ENCODE measurements at places on chromosomes 4 and X. TPM values are rescaled to one million over a fixed set of nuclear protein-coding genes. Genes with fewer than 3 reads are reported as not detected.

GRCh38 chrX:25144043-25144940 is 128.5 kb upstream of the ARX start:
- DNase-seq = no peak

DNA sequence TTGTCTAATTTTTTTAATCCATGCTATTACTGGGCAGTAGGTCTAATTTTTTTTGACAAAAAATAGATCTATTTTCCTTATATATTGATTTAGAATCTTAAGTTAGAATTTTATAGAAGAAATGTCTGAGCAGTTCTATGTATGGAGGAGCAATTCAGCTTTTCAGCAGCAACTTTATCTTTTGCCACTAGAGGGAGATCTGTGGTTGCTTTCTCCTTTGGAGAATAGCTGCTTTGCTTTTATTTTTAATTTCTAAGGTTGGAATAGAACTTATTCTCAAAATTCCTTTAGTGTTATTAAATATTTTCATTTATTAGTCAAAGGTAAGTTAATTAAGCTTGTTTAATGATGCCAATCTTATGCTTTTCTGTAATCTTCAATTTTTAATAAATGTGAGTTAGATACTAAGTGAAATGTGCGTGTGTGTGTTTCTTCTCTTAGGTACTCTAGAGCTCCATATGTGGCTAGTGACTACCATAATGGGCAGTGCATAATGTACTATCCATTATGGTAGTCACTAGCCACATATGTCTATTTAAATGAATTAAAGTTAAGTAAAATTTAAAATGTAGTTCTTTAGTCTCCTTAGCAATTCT is 29.3 kb downstream of the FAM199X start:
- DNase-seq = peak; percentile 4

- DNase-seq = no peak
Measured at GRCh38 chr4:2046031-2046961, 12.8 kb upstream of the NAT8L start.

DNA sequence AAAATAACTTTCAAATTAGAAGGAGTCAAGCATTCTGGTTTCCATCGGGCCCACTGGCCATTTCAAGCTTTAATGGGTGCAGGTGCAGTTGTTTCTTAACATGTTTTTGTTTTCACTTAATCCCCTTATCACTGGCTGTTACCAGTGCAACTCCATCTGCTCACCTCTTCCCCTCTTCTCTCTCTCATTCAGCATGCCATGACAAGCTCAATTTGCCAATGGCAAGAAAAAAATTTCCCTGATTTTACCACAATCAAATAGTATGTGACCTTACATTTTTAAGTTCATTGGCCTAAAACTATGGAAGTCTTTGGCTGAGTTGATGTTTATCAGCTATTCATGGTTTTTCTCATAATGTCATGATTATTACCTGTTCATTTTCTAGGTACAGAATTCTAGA is 299.1 kb upstream of the BMP3 start:
- no peak for DNase-seq

DNA sequence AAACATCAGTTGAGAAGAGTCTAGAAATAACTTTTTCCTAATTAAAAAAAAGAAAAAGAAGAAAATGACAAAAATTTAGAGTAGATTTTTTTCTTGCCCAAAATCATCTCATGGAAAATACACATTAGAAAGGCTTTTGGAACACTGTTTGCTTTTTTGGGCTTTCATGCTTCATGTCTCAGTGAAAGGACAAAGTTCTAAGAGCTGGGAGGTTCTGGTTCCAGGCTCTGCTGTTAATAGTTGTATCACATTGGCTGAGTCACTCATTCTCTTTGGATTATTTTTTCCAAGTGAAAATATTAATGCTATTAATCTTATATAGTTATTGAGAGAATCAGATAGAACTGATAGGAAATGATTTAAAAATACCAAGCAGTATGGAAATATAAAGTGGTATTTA is 32.9 kb upstream of the ETNPPL start:
- no peak for DNase-seq

DNA sequence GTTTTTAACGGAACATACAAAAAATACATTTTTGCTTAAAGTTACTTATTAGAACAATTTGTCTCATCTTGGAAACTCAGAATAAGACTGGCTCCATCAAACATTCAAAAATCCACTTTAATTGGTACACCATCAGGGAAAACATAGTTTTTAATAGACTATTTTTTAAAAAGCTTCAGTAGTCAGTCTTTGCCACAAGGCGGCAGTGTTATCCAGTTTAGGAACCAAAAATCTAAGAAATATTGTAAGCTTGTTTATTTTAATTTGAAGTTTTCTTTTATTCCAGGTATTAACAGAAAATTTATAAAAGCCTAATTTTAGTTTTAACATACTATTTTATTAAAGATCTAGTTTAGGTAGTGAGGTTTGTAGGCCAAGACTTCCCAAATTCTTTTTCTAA is 107.7 kb downstream of the APOOL start:
- no peak for DNase-seq

DNA sequence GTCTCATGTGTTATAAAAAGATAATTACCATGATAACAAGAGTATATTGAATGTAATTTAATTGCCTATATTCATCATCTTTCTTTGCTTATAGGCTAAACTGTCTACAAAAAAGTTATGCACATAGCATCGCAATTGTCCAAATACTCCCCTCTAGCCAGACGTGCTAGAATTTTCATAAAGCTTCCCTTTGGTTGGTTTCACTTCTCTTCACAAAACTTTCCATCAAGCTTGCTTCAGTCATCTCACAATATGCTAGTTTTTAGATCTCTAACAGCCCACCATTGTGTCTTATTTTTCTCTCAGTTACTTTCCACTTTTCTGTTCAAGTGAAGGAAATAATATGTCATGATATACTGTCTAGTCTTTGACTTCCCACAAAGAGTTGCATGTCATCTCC is 448.3 kb upstream of the SPANXN1 start:
- DNase-seq = no peak

GRCh38 chr4:37715889-37716402 is 29.8 kb upstream of the RELL1 start:
- DNase-seq = no peak

DNA sequence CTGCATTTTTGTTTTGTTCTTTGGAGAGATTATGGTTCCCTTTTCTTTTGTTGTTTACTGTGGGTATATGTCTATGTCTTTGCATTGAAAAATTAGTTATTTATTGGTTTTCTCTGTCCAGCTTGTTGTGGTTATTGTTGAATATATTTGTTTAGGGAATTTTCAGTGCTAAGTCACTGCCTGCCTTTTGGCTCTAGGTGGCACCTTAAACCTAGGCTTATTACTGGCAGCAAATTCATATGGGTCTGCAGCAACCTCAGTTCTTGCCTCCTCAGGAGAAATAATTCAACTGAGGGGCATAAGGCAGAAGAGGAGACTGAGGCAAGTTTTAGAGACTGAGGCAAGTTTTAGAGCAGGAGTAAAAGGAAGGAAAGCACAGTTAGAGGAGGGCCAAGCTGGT is 1157.3 kb upstream of the AGA start:
- no peak for DNase-seq

- no peak for DNase-seq
Measured at GRCh38 chr4:81607950-81608349, 136.2 kb upstream of the RASGEF1B start.

DNA sequence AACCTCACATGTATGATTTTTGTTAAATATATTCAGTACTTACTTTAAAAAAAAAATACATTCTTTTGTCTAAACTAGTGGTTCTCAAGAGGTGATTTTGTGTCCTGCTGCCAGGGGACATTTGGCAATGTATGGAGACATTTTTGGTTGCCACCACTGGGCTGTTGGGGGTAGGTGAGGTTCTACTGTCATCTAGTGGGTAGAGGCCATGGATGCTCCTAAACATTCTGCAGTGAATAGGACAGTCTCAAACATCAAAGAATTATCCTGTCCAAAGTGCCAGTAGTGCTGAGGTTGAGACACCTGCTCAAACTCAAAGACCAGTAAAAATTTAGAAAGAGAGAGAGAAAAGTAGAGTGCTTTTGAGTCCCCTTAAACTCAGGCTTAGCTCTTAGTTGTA is 32.9 kb upstream of the PGM2 start:
- DNase-seq = no peak

DNA sequence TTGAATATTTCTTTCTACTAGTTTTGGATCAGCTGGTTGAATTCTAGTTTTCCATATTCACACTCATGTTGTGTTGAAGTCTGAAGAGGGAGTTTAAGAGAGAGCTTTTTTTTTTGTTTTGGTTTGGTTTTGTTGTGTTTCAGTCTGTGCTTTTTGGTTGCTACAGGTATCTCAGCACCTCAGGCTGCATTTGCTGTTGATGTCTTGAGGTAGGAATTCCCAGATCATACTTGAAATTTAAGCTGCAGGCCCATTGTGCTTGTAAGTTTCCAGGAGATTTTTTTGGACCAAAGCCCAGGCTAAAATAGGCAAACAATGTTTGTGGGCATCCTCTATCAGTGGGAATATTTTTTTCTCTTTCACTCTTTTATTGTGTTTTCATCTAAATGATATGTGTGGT is 190.2 kb upstream of the AGA start:
- no peak for DNase-seq

- no peak for DNase-seq
Measured at GRCh38 chr4:28555866-28556265, 1695.2 kb downstream of the STIM2 start.

- DNase-seq = no peak
Measured at GRCh38 chr4:152382057-152382785, 153.7 kb downstream of the FBXW7 start.

DNA sequence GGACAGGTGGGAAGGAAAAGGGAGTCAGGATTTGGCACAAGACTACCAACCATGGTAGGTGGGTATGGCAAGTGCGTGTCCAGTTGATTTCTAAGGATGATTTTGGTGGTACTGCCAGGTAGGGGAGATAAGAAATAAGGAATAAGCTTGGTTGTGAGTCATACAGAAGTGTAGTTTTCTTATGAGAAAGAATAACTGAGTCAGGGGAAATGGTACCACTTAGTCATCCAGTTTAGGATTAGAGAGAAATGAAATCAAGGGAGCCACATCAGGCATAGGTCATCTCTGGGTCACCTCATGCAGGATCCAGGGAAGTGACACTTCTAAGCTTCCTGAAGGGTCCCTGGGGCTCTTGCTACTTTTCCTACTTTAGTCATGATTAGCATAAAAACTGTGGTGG is 107.1 kb upstream of the C1GALT1C1 start:
- no peak for DNase-seq

DNA sequence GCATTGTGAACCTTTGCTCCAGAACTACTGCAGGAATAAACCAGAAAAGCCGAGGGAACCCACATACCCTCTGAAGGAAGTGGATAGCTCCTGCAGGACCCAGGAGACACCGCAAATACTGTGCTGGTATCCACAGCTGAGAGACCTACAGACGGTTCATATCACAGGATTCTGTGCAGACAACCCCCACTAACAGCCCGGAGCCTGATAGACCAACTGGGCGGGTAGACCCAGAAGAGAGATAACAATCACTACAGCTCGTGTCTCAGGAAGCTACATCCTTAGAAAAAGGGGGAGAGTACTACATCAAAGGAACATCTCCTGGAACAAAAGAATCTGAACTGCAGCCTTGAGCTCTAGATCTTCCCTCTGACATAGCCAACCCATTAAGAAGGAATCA is 150.8 kb downstream of the FRAS1 start:
- DNase-seq = no peak

DNA sequence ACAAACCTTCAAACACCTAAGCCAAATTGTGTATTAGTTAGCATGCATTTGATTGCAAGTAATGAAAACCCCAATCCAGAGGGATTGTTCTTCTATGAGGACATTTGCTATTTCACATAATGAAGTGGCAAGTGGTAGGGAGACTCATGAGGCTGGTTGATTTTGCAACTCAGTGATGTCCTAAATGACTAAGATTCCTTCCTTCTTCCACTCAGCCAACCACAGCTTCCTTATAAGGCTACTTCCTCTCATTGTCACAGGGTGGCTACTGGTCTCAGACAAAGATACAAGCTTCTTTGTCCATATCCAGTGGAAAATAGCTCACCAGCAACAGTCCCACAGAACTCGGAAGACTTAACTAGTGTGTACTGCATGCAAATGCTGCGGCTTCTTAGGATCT is 5.3 kb upstream of the OTC start:
- DNase-seq = no peak

DNA sequence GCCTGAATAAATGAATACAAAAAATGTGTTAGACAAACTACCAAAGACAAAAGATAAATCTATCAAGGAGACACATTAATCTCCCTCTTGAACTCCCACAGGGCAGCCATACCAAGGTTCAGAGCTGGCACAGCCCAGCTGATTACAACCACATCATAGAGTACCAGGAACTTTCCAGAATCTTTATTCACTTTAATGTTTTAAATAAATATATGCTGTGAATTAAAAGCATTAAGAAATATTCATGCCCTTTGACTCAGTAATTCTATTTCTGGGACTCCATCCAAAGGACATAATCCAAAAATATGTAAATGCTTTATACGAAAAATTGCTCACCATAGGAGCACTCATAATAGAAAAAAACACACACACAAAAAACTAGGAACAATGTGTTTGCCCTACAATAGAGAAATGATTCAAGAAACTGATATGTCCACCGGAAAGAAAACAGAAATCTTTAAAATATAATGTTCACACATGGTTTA is 126.0 kb downstream of the LDB2 start:
- no peak for DNase-seq

- DNase-seq = no peak
Measured at GRCh38 chr4:3452376-3452775, 10.6 kb downstream of the HGFAC start.

DNA sequence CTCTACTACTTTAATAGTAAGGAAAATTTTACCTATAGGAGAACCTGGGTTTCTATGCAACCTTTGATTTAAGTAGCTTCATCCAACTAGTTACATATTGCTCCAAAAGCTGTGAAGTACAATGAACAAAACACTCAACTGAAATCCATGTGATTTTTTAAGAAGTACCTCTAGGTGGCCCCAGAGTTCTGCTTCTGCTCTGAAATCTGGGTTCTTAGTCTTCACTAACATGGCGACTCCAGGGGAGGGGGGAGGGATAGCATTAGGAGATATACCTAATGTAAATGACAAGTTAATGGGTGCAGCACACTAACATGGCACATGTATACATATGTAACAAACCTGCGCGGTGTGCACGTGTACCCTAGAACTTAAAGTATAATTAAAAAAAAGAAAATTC is 73.4 kb upstream of the MAGEB2 start:
- no peak for DNase-seq

- no peak for DNase-seq
Measured at GRCh38 chrX:20011608-20012007, 20.7 kb upstream of the BCLAF3 start.

- no peak for DNase-seq
Measured at GRCh38 chr4:13601048-13601447, 26.5 kb downstream of the BOD1L1 start.

- DNase-seq = no peak
Measured at GRCh38 chr4:26073886-26074560, 160.0 kb downstream of the SMIM20 start.

CHIC1 gene
- total RNA-seq = 17.5 TPM

NSG1 gene
- total RNA-seq = 302 TPM

MAGEA9B gene
- not detected for total RNA-seq

MYOZ2 gene
- total RNA-seq = 0.41 TPM

COL4A6 gene
- 2.0 TPM for total RNA-seq

UGT8 gene
- total RNA-seq = 4.5 TPM

ETDB gene
- not detected for total RNA-seq

MAGEC2 gene
- not detected for total RNA-seq

MAD2L1 gene
- 4.9 TPM for total RNA-seq

UGT2B10 gene
- total RNA-seq = not detected

ESX1 gene
- not detected for total RNA-seq

MGARP gene
- 0.82 TPM for total RNA-seq

All from frontal cortex (tissue), 4 donors.